ENCODE measurements at places on chromosomes 2 and 18.

DNA sequence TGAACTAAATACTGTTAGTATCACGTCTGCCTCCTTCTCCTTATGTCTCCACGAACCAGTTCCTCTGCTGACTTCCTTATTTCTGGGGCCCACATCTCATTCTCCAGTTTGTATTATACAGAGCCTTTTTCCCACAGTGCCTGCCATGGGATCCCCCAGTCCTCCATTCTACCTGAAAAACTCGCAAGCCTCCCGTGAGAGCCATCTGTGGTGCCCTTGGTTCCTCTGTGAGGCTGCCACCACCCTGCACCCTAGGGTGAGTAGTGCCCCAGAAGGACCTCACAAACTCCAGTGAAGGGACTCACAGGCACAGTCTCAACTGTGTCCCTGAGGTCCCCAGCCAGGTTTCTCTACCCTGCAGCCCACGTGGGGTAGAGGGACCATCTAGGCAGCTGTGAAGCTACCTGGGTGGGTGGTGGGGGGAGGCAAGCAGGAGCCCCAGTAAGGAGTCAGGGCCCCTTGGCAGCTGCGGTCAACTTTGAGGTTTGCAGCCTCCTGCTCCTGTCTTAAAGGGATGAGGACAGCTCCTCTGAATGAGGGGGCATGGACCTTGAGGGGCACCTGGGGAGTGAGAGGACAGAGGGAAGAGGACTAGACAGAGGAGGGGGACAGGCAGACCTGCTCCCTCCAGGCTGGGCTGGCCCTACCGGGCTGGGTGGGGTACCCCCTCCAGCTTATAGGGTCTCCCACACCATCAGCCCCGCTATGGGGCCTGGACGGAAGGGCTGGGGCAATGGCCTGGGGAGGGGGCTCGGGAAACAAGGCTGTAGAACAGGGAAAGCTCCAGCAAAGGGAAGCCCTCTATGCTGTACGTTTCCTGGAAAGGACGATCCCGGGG lies 1.0 kb downstream of the PSTPIP2 start:
- no peak for DNase-seq

DNA sequence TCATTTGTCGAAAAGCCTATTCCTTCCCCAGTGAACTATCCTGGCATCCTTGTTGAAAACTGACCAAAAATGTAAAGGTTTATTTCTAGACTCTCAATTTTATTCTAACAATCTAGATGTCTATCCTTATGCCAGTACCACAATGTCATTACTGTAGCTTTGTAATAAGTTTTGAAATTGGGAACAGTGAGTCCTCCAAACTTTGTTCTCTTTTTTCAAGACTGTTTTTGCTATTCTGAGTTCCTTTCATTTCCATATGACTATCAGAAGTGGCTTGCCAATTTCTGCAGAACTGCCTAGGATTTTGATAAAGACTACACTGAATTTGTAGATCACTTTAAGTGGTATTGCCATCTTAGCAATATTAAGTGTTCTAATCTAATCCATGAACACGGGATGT lies 9.7 kb downstream of the STARD7 start:
- no peak for DNase-seq

DNA sequence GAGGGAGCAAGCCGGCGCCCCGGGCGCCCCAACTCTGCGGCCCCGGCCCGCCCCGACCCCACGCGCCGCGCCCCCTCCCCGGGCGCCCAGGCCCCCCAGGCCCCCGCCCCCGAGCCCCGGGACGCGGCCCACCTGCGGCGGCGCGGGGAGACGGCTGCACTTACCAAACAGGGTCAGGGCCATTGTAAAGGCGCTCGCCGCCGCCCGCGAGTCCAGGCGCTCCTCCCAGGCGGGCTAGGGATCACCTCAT lies 526 bp downstream of the CHN1 start:
- DNase-seq = no peak

- no peak for DNase-seq
These were observed 27.1 kb upstream of the ZC3H15 start for GRCh38 chr2:186459009-186459408.

DNA sequence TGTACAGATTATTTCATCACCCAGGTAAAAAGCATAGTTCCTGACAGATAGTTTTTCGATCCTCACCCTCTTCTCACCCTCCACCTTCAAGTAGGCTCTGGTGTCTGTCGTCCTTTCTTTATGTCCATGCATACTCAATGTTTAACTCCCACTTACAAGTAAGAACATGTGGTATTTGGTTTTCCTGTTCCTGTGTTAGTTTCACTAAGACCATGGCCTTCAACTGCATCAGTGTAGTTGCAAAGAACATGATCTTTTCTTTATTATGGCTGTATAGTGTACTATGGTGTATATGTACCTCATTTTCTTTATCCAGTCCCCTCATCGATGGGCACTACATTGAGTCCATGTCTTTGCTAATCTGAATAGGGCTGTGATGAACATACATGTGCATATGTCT lies 184.2 kb downstream of the KCNJ3 start:
- DNase-seq = no peak

- no peak for DNase-seq
These were observed 79.8 kb downstream of the MGAT5 start for GRCh38 chr2:134333646-134334189.

DNA sequence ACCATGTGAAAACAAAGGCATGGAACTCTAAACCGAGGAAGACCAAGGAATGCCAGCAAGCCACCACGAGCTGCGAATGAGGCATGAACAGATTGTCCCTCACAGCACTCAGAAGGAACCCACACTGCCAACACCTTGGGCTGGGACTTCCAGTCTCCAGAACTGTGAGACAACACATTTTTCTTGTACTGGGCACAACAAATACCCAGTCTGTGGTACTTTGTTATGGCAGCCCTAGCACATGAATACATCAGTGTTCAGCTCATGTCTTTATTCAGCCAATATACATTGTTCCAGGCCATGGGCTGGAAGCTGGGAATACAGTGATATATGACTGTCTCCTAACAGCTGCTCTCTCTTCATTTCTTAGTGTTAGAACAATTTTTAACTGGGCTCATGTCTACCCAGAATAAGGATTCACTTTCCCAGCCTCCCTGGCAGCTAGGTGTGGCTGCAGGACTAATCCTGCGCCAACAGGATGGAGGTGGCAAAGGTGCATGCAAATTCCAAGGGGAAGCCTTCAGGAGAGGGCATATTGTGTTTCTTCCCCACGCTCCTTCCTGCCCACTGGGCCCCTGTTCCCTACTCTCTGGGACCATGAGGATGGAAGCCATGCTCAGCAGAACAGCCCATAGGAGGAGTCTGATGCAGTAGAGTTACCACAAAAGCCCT lies 59.6 kb downstream of the STPG4 start:
- no peak for DNase-seq

DNA sequence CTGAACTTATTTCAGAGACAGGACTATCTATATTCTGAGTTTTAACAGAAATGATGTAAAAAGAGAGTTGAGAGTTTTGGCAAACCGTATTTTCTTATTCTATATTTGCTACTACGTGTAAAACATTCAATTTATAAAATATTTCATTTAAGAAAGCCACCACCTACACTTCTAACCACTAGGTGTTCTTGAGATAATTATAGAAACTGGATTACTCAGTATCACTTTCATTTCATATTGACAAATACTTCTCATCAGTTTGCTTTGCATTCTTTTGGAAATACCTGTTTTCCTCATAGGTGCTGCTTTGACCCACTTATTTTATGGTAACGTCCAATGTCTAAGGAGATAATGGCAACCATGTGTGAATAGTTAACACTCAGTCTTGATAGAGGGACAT lies 103.3 kb upstream of the LYPD1 start:
- DNase-seq = no peak

GRCh38 chr2:174682578-174683391 lies 81.5 kb downstream of the CHRNA1 start:
- peak; percentile 84 for DNase-seq

- DNase-seq = no peak
These were observed 29.1 kb upstream of the NEMP2 start for GRCh38 chr2:190563646-190564045.

GRCh38 chr2:9238591-9239326 lies 32.1 kb downstream of the ASAP2 start:
- no peak for DNase-seq

- DNase-seq = peak; percentile 28
These were observed 2.2 kb downstream of the LOXL3 start for GRCh38 chr2:74551530-74551929.

- no peak for DNase-seq
These were observed 374.3 kb downstream of the SOCS6 start for GRCh38 chr18:70663141-70663540.

GRCh38 chr2:223457301-223457700 lies 144.9 kb downstream of the SCG2 start:
- DNase-seq = no peak

DNA sequence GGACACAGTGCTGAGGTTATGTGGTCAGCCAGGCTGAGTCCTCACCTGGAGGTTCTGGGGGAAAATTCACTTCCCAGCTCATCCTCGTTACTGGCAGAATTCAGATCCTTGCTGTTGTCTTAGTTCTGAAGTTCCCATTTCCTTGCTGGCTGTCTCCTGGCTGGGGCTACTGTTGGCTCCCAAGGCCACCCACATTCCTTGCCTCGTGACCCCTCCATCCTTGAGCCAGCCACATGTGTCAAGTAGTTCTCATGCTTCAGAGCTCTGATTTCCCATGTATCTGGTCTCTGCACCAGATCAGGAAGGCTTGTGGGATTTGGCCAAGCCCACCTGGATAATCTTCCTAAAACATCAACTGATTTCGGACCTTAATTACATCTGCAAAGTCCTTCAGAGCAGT lies 38.1 kb upstream of the RFX8 start:
- DNase-seq = no peak

DNA sequence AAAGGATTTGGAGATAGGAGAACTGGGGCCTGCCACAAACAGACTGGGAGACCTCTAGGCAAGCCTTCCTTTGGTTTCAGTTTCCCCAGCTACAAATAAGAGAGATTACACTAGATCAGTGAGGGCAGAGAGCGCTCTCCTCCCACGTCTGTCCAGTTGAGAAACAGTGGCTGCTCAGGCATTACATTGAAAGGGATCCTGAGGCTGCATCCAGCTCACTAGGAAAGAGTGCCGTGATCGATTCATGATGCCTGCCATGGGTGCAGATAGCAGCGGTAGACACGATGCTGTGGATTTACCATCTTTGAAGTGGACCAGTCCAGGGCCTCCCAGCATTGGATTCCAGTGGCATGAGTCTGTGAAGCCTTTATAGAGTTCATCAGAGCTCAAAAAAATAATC lies 62.6 kb downstream of the EN1 start:
- DNase-seq = no peak

DNA sequence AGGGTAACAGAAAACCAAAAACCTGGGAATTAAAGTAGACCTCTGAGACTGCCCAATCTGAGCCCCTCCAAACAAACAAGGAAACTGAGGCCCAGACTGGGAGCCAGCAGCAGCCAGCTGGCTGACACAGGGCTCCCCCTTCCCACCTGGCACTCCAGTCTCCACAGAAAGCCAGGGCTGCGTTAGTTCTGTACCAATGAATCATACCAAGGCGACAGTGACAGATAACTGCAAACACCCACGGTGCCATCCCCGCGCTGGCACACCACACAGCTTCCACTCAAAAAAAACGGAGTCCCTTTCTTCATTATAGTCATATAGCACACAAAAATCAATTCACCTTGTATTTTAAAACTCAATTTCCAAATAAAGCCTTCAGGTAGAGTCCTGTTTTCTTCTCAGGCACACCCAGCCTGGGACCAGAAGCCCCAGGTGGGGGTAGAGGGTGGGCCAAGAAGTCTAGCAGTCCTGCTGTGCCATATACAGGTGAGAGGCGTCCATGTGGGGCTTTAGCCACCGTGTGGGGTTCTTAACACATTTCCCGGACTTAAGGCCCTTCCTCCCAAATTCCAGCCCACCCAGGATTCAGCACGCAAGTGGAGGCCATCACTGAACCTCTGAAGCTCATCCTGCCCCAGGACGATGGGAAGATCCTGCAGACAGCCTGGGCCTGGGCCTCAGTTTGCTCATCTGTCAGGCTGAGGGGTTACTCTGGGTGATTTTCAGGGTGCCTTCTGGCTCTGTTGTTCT lies 1.2 kb downstream of the PER2 start:
- DNase-seq = no peak

DNA sequence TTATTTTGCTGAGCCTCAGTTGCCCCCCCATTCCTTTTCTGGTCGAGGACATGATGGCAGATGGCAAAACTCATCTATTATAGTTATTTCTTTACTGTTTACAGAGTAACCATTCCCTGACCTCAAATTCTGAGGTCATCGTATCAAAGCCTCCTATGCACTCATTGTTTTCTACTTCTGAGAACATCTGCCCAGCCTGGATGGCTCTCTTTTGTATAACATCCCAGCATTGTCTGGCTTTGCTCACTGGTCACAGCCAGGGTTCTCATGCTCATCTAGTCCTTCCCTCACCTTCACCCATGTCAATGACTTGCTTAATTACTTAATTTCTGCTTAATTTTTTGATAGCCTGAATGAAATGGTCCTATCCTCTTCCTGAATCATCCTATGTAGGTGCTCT lies 472.1 kb downstream of the PARD3B start:
- no peak for DNase-seq

- DNase-seq = no peak
These were observed 40.0 kb downstream of the ITGA6 start for GRCh38 chr2:172467382-172467781.

GRCh38 chr18:45398448-45398847 lies 216.8 kb upstream of the SLC14A2 start:
- DNase-seq = no peak

GRCh38 chr2:159381574-159381973 lies 95.1 kb upstream of the WDSUB1 start:
- no peak for DNase-seq

GRCh38 chr2:219856602-219857001 lies 229.2 kb downstream of the SLC4A3 start:
- DNase-seq = no peak

All from ecto neural progenitor cell (in vitro differentiated cells).